Metanephros (tissue), 2 donors: ENCODE measurements at places on chromosomes 4 and X. TPM values are rescaled to one million over a fixed set of nuclear protein-coding genes. Genes with fewer than 3 reads are reported as not detected.

FGF5 gene
- not detected for total RNA-seq

NALF2 gene
- 0.23 TPM for total RNA-seq

TMPRSS11F gene
- not detected for total RNA-seq

VCX3B gene
- total RNA-seq: not detected

TMSB15A gene
- 13.9 TPM for total RNA-seq

PARM1 gene
- total RNA-seq: 34.2 TPM

TBC1D1 gene
- 186 TPM for total RNA-seq

HS6ST2 gene
- 29.4 TPM for total RNA-seq

ARHGAP36 gene
- total RNA-seq: 36.8 TPM

UCP1 gene
- not detected for total RNA-seq

HSFX3 gene
- not detected for total RNA-seq

AFP gene
- 34.0 TPM for total RNA-seq

CACNA1F gene
- total RNA-seq: 0.41 TPM

BTC gene
- total RNA-seq: 4.0 TPM

GPRASP3 gene
- 13.8 TPM for total RNA-seq

FATE1 gene
- total RNA-seq: 0.29 TPM

NAA11 gene
- not detected for total RNA-seq

ADGRL3 gene
- total RNA-seq: 53.1 TPM

NRK gene
- 39.6 TPM for total RNA-seq

ARX gene
- 0.06 TPM for total RNA-seq

IQCM gene
- not detected for total RNA-seq

NEUROG2 gene
- total RNA-seq: not detected

MAGEA2 gene
- total RNA-seq: not detected

GRID2 gene
- total RNA-seq: 16.8 TPM

SSX2 gene
- total RNA-seq: not detected

RAI2 gene
- 5.3 TPM for total RNA-seq

PRDM5 gene
- total RNA-seq: 27.0 TPM

GPR82 gene
- total RNA-seq: 0.58 TPM

IL13RA1 gene
- 35.6 TPM for total RNA-seq
